ENCODE measurements at places on chromosomes 6 and 20. TPM values are rescaled to one million over a fixed set of nuclear protein-coding genes. Genes with fewer than 3 reads are reported as not detected.
A peak's percentile ranks its signal among the peaks of the same experiment; 100 is the strongest.

Gene FRK
- total RNA-seq, result 0.02 TPM

Gene PHACTR1
- not detected for total RNA-seq

Gene CHMP4B
- total RNA-seq, result 93.9 TPM

Gene LSM2
- 143 TPM for total RNA-seq

Gene CLVS2
- total RNA-seq, result not detected

Gene CDH26
- total RNA-seq, result 1.6 TPM

Gene ATXN1
- 36.7 TPM for total RNA-seq

Gene DBNDD2
- 22.6 TPM for total RNA-seq

Gene RNF39
- total RNA-seq, result not detected

Gene OR2B6
- total RNA-seq, result not detected

Gene SLC32A1
- not detected for total RNA-seq

Gene FAM184A
- total RNA-seq, result 10.8 TPM

Gene RBPJL
- total RNA-seq, result not detected

Gene SLC22A2
- not detected for total RNA-seq

- no peak overlapping the region for H3K27ac ChIP-seq
- H3K4me3 ChIP-seq, result no peak overlapping the region
- no peaks in the 10 kb centered on the region for H3K36me3 ChIP-seq
- H3K4me1 ChIP-seq, result no peaks in the 10 kb centered on the region
Measured at GRCh38 chr6:72425003-72425681, 196.7 kb upstream of the KCNQ5 start.

DNA sequence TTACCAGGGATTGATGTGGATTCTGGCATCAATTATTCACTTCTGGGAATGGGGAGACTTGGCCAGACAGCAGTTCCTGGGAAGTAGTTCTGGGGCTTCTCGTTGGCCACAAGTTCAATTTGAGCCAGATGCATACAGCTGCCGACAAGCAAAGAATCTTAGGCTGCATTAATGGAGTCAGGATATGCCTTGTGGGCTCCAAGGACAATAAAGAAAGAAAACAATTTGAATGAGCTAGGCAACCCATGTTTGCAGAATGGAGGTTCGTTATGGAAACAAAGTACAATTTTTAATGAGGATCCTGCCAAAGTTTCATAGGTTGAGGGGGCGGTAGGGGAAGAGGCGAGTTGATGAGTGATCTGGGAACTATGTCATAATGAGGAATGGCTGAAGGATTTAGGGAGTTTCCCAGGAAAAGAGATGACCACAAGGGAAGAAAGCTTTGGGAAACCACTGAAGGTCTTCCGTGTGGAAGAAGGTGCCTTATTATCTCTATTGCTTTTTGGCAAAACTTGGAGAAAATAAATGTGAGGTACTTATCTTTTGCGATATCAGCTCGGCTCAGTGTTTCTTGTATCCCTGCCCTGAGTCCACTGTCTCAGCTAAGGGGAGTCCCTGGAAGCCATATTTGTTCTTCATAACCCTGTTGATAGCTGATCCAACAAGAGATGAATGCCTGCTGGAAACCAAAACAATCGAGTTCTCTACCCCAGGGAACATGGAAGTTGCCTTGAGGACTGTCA, 181.0 kb upstream of the ZNF217 start:
- H3K36me3 ChIP-seq, result no peaks in the 10 kb centered on the region
- no peak overlapping the region for H3K27ac ChIP-seq
- peaks cover 13% of the 10 kb centered on the region for H3K4me1 ChIP-seq
- H3K4me3 ChIP-seq, result no peak overlapping the region

DNA sequence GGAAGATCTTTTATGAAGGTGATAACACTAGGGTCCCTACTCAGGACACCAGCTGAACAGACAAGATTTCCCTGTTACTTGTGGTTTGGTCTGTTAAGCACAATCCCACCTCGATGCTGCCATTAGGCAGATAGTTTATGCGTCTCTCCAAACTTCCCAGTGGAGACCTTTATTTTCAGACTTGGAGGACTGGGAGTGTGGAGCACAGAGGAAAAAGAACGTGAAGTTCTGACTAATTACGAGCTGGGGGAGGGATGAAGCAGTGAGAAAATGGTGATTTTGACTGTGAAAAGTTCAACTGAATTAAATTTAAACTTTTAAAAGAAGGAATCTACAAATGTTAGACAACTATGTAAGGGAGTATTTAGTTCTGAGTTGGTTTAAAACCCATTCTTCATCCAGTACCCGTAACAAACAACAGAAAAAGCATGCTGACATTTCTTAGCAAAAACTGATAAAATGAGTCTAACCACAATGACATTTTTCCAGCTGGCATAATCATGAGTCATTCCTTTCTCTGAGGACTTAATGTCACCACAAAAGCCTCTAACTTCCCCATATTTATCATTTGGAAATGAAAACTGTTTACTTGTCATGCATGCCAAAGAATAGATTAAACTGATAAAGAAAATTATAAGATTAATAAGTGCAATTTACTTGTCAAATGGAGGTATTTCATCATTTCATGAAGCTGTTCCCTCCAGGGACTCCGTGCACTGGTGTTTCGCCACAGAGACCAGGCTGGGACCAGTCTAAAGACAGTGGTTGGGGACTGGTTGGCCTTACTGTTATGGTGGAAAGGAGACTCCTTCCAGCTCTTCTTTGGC, 113.3 kb upstream of the SSTR4 start:
- H3K27ac ChIP-seq, result no peak overlapping the region
- no peaks in the 10 kb centered on the region for H3K4me1 ChIP-seq
- H3K4me3 ChIP-seq, result no peak overlapping the region
- no peaks in the 10 kb centered on the region for H3K36me3 ChIP-seq

DNA sequence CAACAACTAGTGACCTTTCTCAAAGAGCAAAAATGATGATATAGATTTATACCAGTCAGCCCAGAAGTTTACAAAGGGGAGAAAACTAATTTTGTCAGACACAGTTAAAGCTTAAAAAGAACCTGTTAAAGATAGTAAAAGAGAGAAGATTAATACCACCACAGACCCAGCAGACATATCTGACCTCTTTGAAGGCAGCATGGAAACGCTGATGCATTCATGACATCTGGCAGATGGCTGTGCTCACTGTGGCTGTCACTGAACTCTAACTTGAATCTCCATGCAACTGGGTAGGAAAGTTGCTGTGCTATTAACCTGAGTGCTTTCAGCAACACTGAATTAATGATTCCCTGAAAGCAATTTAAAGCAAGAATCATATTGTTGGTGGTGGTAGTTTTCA, 159.8 kb upstream of the PRDM1 start:
- no peaks in the 10 kb centered on the region for H3K4me1 ChIP-seq
- H3K4me3 ChIP-seq, result no peak overlapping the region
- no peak overlapping the region for H3K27ac ChIP-seq
- H3K36me3 ChIP-seq, result no peaks in the 10 kb centered on the region
- no peak for DNase-seq
- peaks cover 4% of the 10 kb centered on the region for H3K27me3 ChIP-seq

DNA sequence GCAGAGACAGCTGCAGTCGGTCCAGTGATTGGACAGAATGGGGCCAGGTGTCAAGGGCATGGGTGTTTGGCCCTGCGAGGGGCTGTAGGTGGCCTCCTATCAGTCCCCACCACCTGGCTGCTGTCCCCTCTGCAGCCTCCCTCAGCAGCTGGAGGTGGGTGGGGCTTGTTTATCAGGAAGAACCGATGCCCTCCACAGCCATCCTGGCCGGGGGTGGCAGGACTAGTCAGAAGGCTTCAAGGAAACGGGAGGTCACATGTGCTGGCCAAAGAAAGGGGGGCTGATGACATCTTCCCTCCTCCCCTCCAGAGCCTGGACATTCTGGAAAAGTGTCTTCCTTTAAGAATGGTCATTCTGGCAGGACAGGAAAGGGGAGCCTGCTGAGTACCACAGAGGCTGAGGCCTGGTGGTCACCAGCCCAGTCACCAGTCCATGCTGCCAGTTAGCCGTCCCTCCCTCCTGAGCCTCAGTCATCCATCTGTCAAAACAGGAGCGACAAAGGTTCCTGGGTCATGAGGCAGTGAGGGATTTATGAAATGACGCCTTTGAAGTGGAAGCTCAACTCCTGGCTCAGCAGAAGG, 4.1 kb downstream of the FAM210B start:
- H3K27me3 ChIP-seq, result no peaks in the 10 kb centered on the region
- no peak for DNase-seq
- H3K36me3 ChIP-seq, result peaks cover 12% of the 10 kb centered on the region
- no peak overlapping the region for H3K4me3 ChIP-seq
- peaks cover 14% of the 10 kb centered on the region for H3K4me1 ChIP-seq

GRCh38 chr20:61253640-61254511, 1.8 kb downstream of the CDH4 start:
- H3K36me3 ChIP-seq, result no peaks in the 10 kb centered on the region
- DNase-seq, result no peak
- peaks cover 47% of the 10 kb centered on the region for H3K27me3 ChIP-seq
- no peak overlapping the region for H3K27ac ChIP-seq
- H3K4me3 ChIP-seq, result no peak overlapping the region

DNA sequence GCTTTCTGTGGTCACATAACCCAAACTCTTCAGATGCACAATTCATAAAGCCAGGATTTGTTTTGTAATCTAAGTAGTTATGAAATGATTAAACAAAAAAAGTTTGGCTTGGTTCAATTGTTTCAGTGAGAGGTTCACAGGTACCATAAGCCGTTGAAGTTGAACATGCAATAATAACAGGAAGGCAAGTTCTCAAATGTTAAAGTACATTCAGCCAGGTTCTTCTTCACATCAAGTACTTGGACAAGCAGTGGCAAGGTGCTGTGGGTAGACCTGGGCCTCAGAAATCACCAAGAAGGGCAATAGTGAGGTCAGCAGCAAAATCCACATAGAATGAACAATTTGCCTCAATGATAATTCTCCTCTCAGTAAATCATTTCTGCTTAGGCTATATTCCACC, 175.5 kb downstream of the EPM2A start:
- H3K4me1 ChIP-seq, result no peaks in the 10 kb centered on the region
- H3K36me3 ChIP-seq, result no peaks in the 10 kb centered on the region

- H3K27me3 ChIP-seq, result no peaks in the 10 kb centered on the region
- H3K4me1 ChIP-seq, result no peaks in the 10 kb centered on the region
- no peak overlapping the region for H3K27ac ChIP-seq
Measured at GRCh38 chr6:70549327-70549726, 17.4 kb upstream of the SDHAF4 start.

DNA sequence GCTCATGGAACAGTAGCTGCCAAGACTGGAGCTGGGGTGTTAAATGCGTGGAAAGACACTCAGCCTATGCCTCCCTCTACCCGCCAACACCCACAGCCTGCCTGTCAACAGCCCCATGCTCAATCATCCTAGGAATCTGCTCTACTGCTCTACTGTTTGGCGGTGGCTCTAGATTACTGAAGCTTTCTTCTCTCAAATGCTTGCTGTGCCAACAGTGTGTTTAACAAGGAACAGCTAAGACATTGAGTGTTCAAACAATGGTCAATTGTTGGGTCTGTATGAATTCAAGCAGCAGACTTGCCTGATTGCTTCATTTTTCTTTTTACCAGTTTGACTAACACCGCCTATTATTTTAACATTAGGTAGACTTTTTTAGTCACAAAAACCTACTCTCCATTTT, 258.6 kb downstream of the SOD2 start:
- DNase-seq, result no peak
- peaks cover 6% of the 10 kb centered on the region for H3K27me3 ChIP-seq
- H3K27ac ChIP-seq, result no peak overlapping the region
- H3K4me3 ChIP-seq, result no peak overlapping the region
- H3K36me3 ChIP-seq, result no peaks in the 10 kb centered on the region

- H3K4me1 ChIP-seq, result no peaks in the 10 kb centered on the region
- no peak overlapping the region for H3K27ac ChIP-seq
- no peaks in the 10 kb centered on the region for H3K36me3 ChIP-seq
- DNase-seq, result no peak
- H3K27me3 ChIP-seq, result peaks cover 25% of the 10 kb centered on the region
- no peak overlapping the region for H3K4me3 ChIP-seq
Measured at GRCh38 chr6:96862560-96862959, 25.3 kb upstream of the GPR63 start.

DNA sequence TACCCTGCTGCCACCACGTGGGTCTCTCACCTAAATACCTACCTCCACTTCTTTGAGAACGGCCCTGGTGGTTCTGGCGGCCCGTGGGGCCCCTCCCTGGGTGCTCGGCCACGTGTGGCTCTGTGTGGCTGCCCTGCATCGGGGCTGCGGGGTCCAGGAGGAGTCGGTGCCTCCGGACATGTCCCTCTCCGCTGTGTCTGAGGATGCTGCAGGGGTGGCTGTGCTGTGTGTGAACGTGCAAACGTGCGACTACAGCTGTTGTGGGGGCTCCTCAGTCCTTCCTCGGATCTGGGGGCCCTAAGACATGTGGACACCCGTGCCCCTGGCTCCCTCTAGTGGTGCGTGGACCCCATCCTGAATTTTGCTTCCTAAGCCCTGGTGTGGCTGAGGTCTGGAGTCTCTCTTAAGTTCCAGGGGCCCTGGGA, 691.8 kb downstream of the QKI start:
- no peak for DNase-seq
- no peak overlapping the region for H3K27ac ChIP-seq
- no peak overlapping the region for H3K4me3 ChIP-seq

DNA sequence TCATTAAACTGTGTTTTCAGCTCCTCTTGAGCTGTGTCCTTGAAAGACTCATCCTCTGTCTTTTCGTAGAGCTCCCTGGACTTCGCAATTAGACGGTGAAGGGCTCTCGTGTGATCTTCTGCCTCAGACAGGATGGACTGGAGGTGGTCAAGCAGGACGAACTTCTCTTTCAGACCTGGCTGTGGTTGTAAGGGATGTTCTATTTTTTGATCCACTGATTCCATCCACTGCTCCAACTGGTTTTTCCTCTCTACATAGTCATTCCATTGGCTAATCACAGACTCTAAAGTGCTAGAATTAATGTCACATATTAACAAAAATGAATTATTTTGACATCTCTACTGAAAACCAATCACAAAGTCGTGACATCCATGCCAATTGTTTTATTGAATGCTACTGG, 250.1 kb downstream of the SYNE1 start:
- H3K27ac ChIP-seq, result no peak overlapping the region
- peaks cover 15% of the 10 kb centered on the region for H3K27me3 ChIP-seq
- no peak overlapping the region for H3K4me3 ChIP-seq
- no peaks in the 10 kb centered on the region for H3K4me1 ChIP-seq
- H3K36me3 ChIP-seq, result no peaks in the 10 kb centered on the region

GRCh38 chr6:25462235-25462897, 183.2 kb downstream of the CARMIL1 start:
- no peaks in the 10 kb centered on the region for H3K36me3 ChIP-seq
- no peaks in the 10 kb centered on the region for H3K4me1 ChIP-seq
- no peak overlapping the region for H3K4me3 ChIP-seq
- no peak for DNase-seq
- H3K27me3 ChIP-seq, result peaks cover 1% of the 10 kb centered on the region
- H3K27ac ChIP-seq, result no peak overlapping the region

GRCh38 chr6:118980063-118980462, 45.1 kb upstream of the MCM9 start:
- H3K27ac ChIP-seq, result no peak overlapping the region
- no peak overlapping the region for H3K4me3 ChIP-seq
- H3K27me3 ChIP-seq, result no peaks in the 10 kb centered on the region
- no peak for DNase-seq
- no peaks in the 10 kb centered on the region for H3K4me1 ChIP-seq

- peak overlapping the region; percentile 64 for H3K27ac ChIP-seq
- DNase-seq, result peak; percentile 41
- no peaks in the 10 kb centered on the region for H3K27me3 ChIP-seq
- peaks cover 21% of the 10 kb centered on the region for H3K36me3 ChIP-seq
- H3K4me1 ChIP-seq, result peaks cover 31% of the 10 kb centered on the region
Measured at GRCh38 chr6:44224029-44224964, 902 bp downstream of the SLC29A1 start.
